ENCODE measurements at places on chromosomes 6 and 20.
A peak's percentile ranks its signal among the peaks of the same experiment; 100 is the strongest.

- DNase-seq, result peak; percentile 87
Measured at GRCh38 chr6:73519926-73520687, 725 bp downstream of the EEF1A1 start.

DNA sequence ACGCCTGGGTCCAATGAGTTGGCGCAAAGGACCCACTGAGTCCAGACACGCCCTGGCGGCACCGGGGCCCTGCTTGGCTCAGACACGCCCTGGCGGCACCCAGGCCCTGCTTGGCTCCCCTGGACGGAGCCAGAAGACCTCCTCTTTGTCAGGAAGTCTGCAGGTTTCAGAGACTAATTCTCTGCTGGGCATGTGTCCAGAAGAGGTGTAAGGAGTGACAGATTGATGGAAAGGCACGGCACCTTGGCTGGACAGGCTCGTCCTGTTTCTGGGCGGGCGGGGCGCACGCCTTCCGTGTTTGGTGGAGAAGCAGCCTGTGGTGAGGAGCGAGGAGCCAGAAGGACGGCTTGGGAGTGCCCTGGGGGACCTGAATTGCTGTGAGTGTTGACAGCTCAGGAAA lies 23.1 kb upstream of the DACT2 start:
- DNase-seq, result no peak

DNA sequence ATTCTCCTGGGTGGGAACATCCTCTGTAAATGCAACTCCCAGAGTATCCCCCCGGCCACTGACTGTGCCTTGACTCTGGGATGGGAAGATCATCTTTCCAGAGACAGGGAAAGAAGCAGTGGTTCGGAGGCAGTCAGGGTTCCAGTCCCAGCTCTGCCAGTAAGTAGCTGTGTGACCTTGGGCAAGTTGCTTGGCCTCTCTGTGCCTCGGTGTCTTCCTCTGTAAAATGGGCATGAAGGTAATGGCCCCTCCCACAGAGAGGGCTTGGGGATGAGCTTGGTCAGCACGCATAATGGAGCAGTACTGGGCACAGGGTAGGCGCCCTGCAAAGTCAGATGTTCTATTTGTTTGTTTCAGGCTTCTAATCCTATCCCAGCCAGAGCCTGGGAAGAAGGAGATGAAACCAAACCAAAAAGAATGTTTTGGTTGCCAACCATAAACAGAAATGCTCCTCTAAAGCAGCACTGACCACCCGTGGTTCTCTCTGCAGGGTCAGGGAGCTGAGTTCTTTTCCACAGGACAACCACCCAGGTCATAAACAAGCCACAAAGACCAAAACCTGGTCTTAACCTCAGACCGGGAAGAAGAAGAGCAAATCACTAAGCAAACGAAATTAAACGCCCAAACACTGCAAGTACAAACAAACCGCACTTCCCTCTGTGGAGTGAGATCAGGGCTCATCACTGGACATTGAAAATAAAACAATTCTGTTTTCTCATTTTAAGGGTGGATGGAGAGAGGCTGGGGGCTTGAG lies 381.0 kb upstream of the SULF2 start:
- no peak for DNase-seq

GRCh38 chr20:20210327-20210726 lies 157.6 kb upstream of the INSM1 start:
- DNase-seq, result no peak

DNA sequence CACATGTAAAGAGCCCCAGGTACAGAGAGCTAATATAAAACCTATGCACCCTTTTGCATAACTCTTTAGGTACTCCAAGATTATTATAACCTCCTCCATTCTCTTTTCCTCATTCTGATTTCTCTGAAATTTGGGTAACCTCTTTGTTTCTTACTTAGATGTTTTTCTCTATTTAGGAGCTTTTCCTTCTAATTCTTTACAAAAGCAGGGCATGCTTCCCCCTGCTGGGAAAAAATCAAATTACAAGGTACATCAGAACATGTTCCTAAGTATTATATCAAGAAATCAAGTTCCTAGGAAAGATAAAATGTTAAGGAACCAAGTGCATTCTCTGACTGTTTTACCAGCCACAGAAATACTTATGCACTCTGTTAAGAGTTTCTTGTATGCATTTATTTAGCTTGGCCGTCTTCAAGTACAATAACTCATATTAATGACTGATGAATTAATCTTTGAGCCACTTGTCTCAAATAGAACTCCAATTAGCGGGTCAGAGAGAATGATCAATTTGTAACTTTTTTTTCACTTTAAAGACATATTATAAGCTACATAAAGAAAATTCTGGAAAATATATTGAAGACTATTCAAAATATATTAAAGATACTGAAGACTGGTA lies 2.1 kb downstream of the KHDRBS2 start:
- DNase-seq, result no peak

GRCh38 chr6:166921570-166921969 lies 34.8 kb downstream of the RNASET2 start:
- DNase-seq, result no peak

DNA sequence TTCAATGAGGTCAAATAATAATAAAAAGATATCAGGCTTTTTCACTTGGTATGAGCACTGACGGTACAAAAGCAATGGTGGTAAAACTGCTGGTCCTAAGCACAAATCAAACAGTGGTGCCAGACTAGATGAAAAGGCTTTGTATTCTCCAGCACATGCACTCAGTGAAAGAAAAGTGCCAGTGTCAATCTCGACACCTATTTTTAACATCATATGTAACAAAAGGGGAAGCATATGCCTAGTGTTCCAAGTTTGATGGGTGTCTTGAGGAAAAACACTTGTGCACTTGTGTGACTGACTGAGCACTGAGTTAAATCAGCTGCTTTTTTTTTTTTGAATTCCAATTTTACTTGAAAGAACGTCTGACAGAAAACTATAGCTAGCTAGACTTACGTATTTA lies 27.3 kb downstream of the MED23 start:
- no peak for DNase-seq

DNA sequence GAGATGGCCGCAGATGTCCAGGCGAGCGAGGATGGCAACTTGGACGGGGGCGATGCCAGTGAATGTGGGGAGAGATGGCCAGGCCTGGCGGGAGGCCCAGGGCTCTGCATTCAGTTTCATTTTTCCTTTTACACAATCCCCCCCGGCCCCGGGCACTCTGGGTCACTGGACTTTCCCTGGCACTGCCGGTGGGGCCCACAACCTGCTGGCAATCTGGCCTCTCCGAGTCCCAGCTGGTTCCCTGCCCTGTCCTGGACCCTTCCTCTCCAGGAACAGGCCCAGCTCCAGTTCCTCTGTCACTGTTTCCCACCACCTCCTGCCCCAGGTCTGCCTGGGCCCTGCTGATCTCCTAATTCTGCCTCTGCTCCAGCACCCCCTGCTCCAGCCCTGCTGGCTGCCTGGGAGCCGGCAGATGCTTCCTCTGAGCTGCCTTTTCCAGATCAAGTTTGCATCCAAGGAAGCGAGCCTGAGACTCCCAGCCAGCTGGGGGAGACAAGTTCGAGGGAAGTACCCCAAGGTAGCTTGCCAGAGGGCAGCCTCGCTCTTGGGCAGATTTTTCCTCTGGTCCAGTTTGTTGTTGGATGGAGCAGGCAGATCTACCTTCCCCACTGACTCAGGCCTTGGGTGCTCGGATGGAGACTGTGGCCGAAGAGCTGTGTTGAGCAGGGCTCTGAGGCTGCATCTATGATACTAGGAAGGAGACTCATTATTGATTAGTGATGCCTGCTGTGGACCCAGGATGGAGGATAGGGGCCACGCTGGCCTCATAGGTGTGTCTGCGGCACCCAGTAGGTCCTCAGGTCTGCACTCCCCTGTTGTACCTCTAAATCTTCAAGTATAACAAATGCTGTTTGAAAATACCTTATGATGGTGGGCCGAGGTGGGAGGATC lies 83.2 kb downstream of the CEBPB start:
- no peak for DNase-seq

- DNase-seq, result peak; percentile 70
Measured at GRCh38 chr6:107712665-107713551, 111.2 kb downstream of the SCML4 start.

DNA sequence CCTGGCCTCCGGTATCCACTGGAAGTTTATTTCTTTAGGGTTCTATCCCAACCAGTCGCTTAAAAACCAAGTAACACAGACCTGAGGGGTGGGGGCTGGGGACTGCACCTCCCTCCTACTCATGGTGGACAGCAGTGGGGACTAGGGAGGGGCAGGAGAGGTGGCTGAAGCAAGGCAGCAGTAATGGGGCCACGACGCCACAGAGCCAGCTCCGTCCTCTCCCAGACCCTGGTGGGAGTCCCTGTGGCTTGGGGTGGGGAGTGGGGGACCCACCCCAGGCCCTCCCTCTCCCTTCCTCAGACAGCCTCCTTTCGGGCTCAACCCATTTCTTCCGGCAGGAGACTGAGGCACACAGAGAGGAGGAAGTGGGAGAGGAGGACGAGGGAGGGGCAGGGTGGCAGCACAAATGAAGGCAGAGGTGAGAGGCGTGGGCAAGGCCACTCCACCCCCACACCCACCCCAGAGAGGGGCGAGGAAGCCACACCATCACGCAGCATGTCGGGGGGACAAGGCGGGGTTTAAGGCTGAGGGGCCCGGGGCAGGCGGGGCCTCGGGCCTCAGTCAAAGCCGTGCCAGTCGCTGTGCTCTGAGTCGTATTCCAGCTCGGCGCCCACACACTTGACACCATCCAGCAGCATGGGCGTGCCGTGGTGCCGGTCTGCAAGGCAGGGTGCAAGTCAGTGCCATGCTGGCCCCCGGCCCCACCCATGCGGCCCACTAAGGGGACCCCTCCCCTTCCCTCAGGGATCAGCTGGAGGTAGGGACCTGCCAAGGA lies 13.9 kb downstream of the ADISSP start:
- no peak for DNase-seq

DNA sequence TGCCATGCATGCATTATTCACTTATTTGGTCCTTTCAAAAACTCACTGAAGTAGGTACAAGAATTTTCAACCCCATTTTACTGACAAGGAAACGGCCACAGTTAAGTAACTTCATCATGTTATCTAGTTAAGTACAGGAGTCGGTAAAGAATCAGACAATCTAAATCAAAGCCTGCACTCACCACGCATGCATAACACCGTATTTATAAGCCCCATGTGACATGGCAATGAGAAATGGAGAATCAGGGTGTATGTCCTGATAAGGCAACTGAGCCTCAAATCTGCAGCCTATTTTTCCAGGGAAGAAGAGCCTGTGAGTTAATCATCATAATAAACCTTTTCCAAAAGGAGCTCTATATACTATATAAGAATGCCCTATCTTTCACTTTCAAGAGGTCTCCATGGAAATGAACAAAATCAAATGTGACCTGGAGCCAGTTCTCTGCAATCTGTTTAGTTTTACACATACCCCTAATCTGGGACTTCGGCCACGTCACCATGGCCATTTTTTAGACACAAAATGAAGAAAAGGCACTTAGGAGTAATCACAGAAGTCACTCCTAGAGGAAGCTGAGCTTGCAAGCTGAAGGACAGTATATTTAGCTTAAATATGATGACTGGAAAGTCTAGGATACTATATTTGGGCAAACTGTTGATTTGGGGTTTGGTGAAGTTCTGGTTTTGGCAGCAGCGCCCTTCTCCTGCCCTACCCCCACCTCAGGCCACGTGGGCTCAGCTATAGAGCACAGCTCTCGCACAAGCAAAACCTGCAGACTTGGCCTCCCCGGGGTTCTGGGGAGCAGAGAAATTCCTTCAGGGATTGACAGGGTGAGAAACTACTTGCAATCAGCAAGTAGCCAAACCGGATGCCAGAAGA lies 19.2 kb downstream of the TRAM2 start:
- DNase-seq, result no peak

- no peak for DNase-seq
Measured at GRCh38 chr6:100475554-100476320, 11.0 kb upstream of the SIM1 start.

DNA sequence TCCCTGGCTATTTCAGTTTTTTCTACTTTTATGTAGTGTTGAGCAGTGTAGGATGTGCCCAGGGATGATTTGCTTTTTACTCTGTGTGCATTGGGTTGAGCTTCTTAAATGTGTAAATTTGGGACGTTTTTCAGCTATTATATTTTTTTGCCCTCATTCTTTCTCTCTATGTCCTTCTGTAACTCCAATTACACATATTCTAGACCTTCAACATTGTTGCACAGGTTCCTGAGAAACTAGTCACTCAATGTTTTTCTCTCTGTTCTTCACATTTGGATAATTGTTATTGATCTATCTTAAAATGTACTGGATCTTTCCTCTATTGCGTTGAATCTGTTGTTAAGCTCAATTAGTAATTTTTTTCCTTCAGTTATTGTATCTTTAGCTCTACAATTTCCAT lies 162.7 kb upstream of the TCF21 start:
- no peak for DNase-seq

DNA sequence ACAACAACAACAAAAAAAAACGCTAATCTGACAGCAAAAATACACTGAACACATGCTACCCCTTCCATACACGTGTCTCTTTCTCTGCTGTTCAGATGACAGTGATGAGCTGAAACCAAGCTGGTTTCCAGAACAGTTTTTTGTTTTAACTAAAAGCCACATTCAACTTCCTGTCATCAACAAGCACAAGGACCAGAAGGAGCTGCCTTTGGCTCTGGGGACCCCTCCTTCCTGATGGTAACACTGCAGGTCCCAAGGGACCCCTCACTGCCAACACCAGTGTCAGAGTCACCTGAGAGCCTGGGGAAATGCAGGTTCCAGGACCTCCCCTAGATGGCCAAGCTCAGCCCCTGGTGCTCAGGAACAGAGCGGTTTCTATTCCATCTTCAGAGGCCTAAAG lies 6.0 kb downstream of the CST7 start:
- DNase-seq, result no peak

DNA sequence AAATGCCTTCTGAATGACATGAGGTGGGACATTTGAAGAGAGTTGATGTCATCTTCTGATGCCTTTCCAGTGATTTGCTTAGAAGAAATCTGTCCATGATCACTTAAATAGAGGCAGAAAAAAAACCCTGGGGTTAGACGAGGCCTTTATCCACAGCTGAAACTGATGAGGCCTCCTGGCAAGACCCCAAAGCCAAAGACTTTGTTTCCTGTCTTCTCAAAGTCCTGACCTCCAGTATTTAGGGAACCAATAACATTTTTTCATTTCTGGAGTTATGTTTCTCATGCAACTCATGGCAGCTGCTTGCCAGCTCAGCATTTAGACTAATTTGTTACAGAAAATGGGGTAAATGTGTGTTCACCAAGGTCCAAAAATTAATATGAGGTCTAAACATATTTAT lies 248.0 kb upstream of the PRDM1 start:
- no peak for DNase-seq

GRCh38 chr6:149859368-149859767 lies 4.8 kb downstream of the LRP11 start:
- no peak for DNase-seq

- DNase-seq, result no peak
Measured at GRCh38 chr6:13348334-13349113, 20.2 kb upstream of the TBC1D7 start.

- no peak for DNase-seq
Measured at GRCh38 chr6:133809406-133809805, 79.5 kb upstream of the TCF21 start.

DNA sequence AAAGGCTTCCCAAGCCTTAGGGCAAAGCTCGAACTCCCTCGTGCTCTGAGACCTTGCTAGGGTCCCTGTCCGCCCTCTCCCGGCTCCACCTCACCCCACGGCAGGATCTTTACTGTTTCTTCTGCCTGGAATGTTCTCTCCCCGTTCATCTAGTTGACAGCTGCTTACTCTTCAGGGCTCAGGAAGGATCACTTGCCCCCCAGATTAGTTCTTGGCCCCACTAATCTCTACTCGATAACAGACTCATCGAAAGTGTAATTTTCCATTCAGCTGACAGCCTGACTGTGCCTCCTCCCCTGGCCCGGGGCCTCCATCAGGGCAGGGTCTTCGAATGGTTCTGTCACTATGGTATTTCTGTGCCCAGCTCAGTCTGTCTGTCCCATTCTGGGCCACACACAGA lies 3.1 kb downstream of the MAP1LC3A start:
- no peak for DNase-seq

- DNase-seq, result no peak
Measured at GRCh38 chr20:13817342-13817741, 32.5 kb downstream of the NDUFAF5 start.

Data from stimulated activated CD4-positive, alpha-beta T cell treated with anti-CD3 and anti-CD28 coated beads, Interleukin-15, amount 100 ng/mL, for 24 hours (primary cell).